ENCODE measurements at places on chromosomes 11 and 22.

GRCh38 chr11:129222158-129222557, 30.0 kb upstream of the ARHGAP32 start:
- DNase-seq = no peak

- DNase-seq = no peak
Measured at GRCh38 chr11:110075105-110075846, 17.9 kb upstream of the ZC3H12C start.

- DNase-seq = no peak
Measured at GRCh38 chr11:19447150-19447566, 206.4 kb upstream of the E2F8 start.

DNA sequence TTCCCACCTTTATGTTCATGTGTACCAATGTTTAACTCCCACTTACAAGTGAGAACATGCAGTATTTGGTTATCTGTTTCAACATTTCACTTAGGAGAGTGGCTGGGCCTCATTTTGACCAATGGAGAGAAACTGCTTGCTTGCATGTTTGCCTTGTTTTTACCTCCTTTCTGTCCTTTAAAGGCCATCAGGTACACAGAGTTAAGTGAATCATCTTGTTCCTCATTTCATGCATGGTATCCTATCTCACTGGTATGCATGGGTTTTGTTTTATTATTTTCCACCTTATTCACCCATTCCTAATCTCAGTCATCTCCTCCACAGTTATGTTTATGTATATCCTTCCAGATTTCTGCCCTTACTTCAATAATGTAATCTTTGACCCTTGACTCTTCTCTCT, 101.0 kb downstream of the ELP4 start:
- DNase-seq = no peak

DNA sequence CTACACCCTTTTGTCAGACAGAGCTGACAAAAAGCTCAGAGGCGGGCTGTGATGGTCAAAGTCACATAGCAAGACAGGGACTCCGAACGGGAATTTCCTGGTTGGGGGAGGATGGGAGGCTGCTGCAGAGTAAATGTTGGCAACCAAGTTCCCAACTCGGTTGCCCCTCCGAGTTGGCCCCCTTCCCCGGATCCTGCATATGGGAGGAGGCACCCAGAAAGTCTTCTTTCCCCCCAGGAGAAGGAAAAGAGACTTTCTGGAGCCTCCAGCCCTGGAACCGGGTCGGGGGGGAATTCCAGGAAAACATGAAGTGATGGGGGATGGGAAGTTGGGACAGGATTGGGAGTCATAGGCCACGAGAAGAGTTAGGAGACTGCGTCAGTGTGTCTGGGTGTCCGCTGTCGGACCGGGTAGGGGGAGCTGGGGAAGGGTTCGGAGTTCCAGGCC, 614 bp downstream of the SELENOM start:
- no peak for DNase-seq

DNA sequence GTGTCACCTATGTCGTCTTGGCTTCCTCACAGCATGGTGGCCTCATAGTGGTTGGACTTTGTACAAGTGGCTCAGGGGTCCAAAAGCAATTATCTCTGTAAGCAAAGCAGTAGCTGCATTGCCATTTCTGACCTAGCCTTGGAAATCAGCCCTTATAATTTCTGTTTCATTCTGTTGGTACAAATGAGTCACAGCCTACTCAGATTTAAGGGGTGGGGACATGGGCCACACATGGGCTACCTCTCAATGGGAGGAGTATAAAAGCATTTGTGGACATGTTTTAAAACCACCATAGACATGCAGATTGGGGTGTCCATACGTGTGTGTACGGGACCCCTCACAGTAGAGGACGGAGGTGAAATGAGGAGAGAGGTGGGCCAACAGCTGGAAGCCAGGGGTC, 41.6 kb downstream of the CHRDL2 start:
- DNase-seq = no peak

- DNase-seq = no peak
Measured at GRCh38 chr11:120425527-120425926, 86.0 kb upstream of the GRIK4 start.

- DNase-seq = no peak
Measured at GRCh38 chr11:11988681-11989261, 19.7 kb downstream of the DKK3 start.

GRCh38 chr11:36317992-36318391, 21.9 kb downstream of the PRR5L start:
- no peak for DNase-seq

DNA sequence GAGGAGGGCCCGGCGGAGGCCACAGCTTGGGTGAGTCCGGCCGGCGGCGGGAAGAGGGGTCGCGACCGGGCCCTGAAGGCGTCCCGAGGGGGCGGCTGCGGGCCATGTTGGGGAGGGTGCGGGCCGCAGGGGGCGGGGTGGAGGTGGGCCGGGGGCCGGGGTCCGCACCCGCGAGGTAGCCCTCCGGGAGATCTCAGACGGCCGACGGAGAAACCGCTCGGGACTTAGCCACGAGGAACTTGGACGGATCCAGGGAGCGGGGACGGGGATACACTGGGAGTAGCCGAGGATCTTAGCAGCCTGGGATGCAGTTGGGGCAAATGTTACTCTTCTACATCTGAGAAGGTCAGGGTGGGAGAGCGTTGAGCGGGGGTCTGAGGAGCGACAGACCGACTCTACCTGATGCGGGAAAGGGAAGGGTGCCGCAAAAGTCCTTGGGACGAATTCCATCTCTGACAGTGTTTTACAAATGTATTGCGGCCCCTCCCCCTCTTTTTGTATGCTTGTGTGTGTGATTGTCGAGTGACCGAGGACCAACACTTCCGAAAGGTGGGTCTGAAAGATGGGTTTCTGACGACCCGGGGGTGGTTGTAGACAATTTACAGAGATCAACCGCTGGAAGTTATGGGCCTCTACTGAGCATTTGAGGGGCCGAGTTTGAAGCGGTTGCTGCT, 658 bp downstream of the STIP1 start:
- DNase-seq = peak; percentile 64

DNA sequence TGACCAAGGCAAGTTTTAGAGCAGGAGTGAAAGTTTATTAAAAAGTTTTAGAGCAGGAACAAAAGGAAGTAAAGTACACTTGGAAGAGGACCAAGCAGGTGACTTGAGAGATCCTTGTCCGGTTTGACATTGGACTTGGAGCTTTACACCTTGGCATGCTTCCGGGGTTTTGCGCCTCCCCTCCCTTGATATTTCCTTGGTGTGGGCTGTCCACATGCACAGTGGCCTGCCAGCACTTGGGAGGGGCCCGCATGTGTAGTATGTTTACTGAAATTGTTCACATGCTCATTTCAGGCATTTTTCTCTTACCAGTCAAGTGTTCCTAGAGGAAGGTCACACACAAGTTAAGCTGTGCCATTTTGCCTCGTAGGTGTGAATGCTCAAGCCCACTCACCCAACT, 19.0 kb upstream of the THRSP start:
- DNase-seq = no peak

DNA sequence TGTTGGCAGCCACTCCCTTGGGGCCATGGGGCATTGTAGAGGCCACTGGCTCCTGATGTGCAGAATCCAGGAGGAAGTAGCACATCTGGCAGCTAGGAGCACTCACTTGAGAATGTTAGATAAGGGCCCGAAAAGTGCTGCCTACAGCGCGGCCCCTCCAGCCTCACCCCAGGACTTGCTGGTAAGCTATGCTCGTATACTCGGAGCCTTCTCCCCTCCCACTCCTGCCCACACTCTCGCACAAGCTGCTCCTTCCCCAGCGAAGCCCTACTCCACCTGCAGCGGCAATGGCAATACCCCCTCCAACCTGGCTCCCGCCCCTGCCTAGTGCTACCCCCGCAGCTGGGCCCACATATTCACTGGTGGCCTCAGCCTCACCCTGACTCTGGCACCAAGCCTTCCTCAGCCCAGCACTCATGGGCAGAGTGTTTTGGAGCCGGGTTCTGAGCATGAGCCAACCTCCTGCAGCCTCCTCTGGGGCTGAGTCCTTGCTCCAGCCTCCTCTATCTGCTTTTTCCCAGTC, 47.7 kb downstream of the PDE2A start:
- no peak for DNase-seq
